GM23248 (cell line): ENCODE measurements at places on chromosomes 7 and 10.

DNA sequence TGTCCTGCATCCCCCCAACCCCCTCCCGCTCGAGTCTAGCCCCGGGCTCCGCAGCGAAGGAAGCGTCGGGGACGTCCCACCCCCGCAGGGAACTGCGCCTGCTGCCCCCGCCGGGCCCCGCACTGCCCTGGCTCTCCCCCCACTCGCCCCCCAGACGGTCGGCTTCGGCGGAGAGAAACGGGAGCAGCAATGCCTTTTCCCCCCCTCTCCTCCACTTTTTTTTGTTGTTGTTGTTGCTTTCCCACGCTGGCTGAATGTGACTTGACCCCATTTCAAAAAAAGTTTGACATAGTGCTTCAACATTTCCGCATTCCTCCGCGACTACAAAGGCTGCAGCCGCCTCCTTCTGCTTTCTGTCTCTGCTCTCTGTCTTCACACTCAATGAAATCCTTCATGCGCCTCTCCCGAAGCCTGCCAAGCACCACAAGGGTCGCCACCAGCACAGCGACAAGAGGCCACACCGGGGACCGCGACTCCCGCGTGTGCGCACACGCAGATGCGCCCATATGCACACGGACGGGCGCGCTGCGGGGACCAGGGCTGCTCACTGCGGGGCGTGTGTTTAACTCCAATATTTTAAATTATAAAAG, 1.0 kb downstream of the CDK6 start:
- DNase-seq: peak; percentile 88

DNA sequence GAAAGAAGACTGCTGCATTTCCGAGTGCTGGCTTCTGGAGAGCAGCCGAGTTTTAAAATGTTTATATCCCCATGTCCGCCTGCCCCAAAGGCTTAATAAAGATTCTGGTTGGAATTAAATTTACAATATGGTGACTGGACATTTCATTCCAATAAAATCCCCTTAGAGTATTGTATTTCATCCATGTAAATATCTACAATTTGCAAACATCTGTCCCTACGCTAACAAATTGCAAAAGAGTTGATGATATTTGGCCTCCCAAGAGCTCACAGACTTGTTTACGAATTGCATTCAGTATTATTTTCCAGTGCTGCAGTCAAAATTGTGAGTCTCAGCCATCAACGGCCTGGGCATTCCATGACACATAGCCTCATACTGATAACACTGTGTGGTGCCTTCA, 50.1 kb downstream of the PLEKHS1 start:
- no peak for DNase-seq

DNA sequence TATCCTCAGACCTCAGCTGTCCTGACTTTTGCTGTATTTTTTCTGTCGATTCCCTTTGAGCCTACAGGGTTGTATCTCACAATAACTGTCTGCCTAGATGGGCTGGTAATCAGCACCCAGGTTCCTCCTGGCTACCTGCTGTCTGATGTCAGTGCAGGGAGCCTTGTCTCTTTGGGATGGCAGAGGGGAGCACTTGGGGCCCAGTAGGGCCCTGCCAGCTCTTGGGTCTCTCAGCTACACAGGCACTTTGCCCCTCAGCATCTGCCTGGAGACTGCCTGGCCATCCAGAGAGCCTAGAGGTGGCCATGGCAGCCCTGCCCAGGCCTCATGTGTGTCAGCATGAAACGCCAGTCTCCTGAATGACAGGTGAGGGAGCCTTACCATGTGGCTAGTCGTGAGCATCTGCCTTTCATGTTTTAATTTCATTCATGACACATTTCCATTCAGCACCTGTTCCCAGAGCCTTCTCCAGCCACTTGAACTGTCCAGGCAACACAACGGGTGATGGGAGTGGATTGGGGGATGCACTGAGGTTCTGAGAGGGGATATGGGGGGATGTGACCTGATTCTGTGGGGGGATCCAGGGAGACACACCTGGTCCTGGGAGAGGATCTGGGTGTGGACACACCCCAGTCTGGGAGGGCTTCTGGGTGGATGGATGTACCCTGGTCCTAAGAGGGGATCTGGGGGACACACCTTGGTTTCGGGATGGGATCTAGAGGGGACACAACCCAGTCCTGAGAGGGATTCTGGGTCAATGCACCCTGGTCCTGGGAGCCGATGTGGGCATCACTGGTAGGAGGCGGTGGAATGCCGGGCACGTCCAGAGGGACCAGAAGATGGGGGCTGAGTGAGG, 21.9 kb downstream of the ADCY1 start:
- no peak for DNase-seq

- no peak for DNase-seq
These were observed 310.8 kb downstream of the TCERG1L start for GRCh38 chr10:131000743-131001142.

DNA sequence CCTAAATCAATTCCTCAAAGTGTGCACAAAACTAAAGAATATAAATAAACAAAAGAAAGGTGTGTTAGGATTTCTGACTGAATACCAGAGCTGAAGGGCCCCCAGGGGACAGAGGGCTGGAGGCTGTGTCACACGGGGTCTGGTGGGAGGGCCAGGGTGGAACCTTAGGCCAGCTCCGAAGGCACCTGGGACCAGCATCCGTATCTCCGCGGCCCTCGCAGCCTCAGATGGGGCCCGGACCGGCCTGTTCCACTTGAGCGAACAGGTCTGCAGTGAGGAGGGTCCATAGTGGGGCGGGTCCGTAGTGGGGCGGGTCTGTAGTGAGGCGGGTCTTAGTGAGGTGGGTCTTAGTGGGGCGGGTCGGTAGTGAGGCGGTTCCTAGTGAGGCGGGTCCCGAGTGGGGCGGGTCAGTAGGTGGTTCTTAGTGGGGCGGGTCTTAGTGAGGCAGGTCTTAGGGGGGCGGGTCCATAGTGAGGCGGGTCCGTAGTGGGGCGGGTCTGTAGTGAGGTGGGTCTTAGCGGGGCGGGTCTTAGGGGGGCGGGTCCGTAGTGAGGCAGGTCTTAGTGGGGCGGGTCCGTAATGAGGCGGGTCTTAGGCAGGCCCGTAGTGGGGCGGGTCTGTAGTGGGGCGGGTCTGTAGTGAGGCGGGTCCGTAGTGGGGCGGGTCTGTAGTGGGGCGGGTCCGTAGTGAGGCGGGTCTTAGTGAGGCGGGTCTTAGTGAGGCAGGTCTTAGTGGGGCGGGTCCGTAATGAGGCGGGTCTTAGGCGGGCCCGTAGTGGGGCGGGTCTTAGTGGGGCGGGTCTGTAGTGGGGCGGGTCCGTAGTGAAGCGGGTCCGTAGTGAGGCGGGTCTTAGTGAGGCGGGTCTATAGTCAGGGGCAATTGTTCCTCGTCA, 15.1 kb downstream of the GPR146 start:
- DNase-seq: peak; percentile 12

- no peak for DNase-seq
These were observed 146.0 kb upstream of the STEAP4 start for GRCh38 chr7:88452646-88453045.

- peak; percentile 26 for DNase-seq
These were observed 30.8 kb downstream of the ZNF438 start for GRCh38 chr10:31000867-31001266.

DNA sequence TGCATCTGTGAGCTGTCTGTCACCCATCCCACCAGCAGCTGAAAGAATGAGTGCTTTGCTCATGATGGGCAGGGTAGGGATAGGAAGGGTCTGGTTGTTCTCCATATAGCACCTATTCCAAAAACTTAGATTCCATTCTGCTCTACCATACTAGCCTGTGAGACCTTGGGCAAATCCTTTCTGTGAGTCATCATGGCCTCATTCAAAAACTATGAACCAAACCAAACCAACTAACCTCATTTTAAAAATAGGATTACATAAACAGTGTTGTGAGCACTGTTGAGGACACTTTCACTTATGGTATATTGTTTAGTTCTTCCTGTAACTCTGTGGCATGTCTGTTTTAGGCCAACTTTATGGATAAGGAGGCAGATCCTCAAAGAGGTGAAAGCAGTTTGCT, 30.9 kb upstream of the STEAP4 start:
- DNase-seq: peak; percentile 63

GRCh38 chr7:91137153-91137787, 127.0 kb upstream of the FZD1 start:
- no peak for DNase-seq

GRCh38 chr10:122446668-122447423, 7.6 kb upstream of the ARMS2 start:
- DNase-seq: peak; percentile 12

GRCh38 chr10:111811517-111811916, 372.0 kb downstream of the GPAM start:
- DNase-seq: no peak

DNA sequence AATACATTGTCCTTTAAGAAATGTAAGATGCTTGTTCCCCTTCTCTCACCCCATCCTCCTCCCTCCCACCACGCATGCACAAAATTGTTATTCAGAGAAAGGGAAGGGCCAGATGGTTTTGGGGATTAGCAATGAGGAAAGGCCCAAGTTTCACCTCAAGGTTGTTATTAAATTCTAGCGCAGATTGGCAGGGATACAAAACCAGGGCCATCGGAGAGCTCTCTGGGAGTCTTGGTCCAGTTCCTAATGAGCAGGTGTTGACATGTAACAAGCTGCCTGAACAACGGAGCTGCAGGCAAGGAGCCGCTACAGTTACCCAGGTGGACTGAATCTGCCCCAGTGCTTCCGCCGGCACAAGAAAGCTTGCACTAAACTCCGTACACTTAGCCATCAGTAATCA, 9.7 kb upstream of the ANK3 start:
- DNase-seq: no peak

- peak; percentile 14 for DNase-seq
These were observed 694.1 kb downstream of the ANKRD7 start for GRCh38 chr7:118918556-118918955.

- DNase-seq: no peak
These were observed 970.9 kb upstream of the LRRN3 start for GRCh38 chr7:110119883-110120581.

DNA sequence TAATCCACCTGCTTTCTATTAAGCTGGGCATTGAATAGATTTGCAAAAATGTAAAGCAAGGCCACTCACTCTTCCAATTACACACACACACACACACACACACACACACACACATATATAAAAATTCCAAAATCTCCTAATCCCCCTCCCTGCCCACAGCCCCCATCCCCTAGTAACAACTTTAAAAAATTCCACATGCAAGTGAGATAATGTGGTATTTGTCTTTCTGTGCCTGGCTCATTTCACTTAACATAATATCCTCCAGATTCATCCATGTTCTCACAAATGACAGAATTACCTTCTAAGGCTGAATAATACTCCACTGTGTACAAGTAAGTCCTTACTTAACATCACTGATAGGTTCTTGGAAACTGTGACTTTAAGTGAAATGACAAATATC, 24.2 kb downstream of the SH2D4B start:
- DNase-seq: no peak

DNA sequence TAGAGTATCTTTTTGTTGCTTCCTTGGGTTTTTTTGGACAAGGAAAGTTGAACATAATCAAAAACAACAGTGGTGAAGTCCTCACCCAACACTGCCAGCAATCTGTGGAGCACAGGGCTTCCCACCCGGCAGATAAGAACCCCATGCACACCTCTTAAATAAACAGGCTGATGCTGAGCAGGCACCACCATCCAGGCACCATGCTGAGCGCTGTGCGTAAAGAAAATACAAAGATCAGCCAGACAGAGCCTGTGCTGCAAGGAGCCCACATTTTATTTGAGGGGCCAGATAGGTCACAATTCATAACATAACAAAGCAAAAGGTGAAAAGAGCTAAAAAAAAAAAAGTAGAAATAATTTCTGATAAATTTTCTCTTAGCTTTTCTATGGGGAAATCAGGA, 231.2 kb downstream of the PTPRN2 start:
- DNase-seq: no peak

DNA sequence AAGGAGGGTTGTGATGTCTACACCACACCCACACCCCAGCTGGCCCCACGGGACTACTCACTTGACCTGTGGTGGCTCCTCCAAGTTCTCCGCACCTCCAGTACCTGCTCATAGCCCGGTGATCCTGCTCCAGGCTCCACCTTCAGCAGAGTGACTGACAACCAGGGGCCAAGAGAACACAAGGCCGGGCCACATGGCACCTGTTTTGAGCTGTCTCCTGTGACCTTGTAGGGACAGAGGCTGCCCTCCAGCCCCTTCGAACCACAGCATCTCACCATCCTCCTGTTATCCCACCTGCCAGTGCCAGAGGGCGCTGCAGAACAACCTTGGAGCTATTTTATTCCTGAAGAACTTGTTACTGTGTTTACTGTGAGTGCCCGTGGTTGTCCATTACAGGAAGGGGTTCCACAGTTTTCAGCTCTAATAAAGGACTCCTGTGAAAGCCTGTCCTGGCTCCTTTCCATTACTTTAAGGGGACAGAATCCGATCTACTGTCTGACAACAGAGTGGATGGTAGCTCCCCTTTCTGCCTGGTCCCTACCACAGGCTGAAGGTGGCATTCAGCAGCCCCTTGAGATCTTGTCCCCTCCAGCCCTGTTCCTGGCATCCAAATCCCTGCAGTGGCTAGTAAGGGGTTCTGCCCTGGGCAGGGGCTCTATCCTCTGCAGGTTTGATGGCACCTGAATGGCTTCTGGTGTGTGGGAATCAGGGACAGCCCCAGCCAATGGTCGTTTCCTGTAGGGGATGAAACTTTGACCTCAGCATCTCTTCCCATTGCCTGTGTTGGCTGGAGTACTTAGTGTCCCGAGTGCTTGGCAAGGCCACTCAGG, 50.8 kb downstream of the C10orf120 start:
- DNase-seq: peak; percentile 50

DNA sequence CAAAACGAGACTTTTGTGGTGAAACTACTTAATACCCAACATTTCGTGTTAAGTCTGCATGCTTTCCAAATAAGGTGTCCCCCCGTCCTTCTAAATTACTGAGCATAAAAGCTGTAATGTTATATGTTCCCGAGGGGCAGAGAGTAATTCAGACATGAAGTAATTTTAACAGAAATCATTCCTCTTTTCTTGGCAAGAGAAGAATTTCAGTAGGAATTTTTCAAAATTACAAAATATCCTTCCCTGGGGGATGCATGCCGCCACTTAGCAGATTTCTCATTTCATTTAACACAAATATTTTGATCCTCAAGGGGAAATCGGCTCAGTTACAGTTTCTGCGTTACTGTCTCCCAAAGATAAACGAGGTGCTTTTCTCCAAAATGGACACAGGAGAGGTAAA, 213.2 kb upstream of the RHOBTB1 start:
- no peak for DNase-seq

GRCh38 chr10:34889004-34889869, 74.1 kb upstream of the PARD3 start:
- DNase-seq: peak; percentile 42

DNA sequence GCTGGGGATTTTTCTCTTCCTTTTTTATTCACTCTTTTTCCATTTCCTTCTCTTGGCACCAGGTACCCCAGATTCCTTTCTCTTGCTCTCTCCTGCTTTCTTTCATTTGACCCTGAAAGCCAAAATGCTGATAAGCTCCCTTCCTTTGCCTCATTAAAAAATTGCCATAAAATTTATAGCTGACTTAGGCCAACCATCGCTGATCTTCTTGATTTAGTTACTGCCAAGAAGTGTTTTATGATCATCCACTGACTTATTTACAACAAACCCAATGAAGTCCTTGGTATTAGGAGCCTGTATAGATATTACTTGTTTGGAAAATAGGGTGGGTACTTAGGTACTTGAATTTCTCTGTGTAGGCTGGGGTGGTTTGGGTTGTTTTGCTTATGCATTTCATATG, 173.2 kb upstream of the PHYHIPL start:
- DNase-seq: no peak
